Activated naive CD8-positive, alpha-beta T cell treated with anti-CD3 and anti-CD28 coated beads, Interleukin-2, amount 50 U/mL, for 24 hours (primary cell): ENCODE measurements at places on chromosomes 1 and 21.

DNA sequence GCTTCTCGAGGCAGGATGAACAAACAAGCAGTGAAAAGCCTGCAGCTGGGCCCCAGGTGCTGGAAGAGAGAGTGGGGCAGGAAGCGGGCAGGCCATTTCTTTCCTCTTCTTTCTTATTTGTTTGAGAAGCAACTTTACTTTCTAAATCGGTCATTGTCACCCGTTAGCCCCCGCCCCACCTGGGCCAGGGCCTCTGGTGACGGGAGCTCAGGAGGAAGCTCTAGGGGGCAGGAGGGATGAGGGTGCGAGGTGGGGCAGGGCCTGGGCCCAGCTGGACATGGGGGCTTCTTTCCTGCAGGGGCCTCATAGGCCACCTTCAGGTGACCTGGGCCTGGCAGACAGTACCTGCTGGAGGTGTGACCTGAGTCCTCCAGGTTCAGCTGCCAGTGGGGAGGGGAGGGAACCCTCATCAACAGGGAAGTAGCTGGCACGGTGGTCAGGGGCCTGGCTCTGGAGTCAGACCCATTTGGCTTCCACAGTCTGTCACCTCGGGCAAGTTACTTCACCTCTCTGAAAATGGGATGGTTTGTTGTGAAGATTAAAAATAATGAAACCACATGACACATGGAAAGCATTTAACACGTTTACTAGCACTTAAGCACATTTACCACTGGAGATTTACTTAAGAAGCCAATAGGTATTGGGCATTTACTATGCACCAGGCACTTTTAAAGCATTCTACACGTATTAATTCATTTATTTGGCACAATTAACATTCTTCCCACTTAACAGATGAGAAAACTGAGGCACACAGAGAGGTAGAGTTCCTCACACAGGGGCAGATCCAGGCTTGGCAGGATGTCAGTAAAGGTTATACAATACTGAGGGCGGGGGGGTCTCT is 54.1 kb upstream of the ID3 start:
- no peak for DNase-seq

GRCh38 chr1:97196825-97197516 is 475.4 kb downstream of the PTBP2 start:
- no peak for DNase-seq

DNA sequence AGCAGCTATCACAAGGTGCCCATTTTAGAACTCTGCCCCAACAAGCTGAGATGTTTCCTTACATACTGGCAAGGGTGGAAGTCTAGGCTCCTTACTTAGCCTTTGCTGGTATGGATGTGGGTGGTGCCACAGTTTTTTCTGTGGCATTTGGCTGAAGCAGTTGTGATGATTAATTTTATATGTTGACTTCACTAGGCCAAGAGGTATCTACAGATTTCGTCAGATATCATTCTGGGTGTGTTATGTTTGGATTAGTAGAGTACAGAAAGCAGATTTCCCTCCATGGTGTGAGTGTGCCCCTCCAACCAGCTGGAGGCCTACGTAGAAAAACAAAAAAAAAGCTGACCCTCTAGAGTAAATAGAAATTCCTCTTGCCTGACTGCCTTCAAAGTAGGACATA is 317.0 kb downstream of the BARHL2 start:
- DNase-seq = no peak

- DNase-seq = no peak
Measured at GRCh38 chr1:7595336-7595735, 175.8 kb upstream of the VAMP3 start.

GRCh38 chr21:36330904-36331303 is 10.9 kb downstream of the MORC3 start:
- peak; percentile 34 for DNase-seq

DNA sequence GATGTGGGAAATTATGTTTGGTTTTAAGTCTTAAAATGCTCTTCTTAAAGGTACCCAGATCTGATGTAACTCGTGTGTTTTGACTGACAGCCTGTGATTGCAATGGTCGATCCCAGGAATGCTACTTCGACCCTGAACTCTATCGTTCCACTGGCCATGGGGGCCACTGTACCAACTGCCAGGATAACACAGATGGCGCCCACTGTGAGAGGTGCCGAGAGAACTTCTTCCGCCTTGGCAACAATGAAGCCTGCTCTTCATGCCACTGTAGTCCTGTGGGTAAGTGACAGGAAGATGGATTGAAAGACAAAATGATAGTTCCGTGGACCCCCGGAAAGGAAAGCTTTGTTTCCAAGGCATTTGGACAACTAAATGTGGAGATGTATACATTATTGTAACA is 71.6 kb upstream of the LAMC2 start:
- DNase-seq = no peak
